Activated naive CD4-positive, alpha-beta T cell treated with anti-CD3 and anti-CD28 coated beads, Interleukin-2, amount 50 U/mL, for 16 hours (primary cell): ENCODE measurements at places on chromosomes 1 and 21.
A peak's percentile ranks its signal among the peaks of the same experiment; 100 is the strongest.

GRCh38 chr21:30354308-30355005 is 6.1 kb upstream of the KRTAP23-1 start:
- DNase-seq = no peak

DNA sequence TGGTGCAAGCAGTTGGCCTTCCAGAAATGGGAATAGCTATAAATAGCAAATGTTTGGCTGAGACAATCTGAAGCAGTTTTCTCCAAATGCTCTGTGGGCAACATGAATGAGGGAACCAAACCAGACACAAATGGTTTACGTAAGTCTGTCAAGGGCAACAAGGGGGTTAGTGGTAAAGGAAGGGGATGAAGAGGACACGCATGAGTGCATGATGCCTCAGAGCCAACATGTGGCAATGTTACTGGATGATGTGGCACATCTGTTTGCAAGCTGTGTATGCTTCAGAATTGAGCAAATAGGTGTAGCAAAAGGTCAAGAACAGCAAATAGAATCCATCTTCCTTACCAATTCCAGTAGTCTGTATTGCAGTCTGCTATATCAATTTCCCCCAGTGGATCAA is 76.3 kb upstream of the LMO4 start:
- DNase-seq = no peak

GRCh38 chr1:2212274-2212531 is 15.9 kb upstream of the SKI start:
- no peak for DNase-seq

GRCh38 chr1:38577385-38577784 is 282.2 kb downstream of the RRAGC start:
- DNase-seq = no peak

- no peak for DNase-seq
Observed at GRCh38 chr21:38958940-38959691, 153.4 kb downstream of the ETS2 start.

- no peak for DNase-seq
Observed at GRCh38 chr1:186002406-186002805, 268.2 kb downstream of the HMCN1 start.

- no peak for DNase-seq
Observed at GRCh38 chr1:200415789-200416593, 6.2 kb upstream of the ZNF281 start.

- no peak for DNase-seq
Observed at GRCh38 chr1:192003295-192004077, 154.8 kb upstream of the RGS18 start.

DNA sequence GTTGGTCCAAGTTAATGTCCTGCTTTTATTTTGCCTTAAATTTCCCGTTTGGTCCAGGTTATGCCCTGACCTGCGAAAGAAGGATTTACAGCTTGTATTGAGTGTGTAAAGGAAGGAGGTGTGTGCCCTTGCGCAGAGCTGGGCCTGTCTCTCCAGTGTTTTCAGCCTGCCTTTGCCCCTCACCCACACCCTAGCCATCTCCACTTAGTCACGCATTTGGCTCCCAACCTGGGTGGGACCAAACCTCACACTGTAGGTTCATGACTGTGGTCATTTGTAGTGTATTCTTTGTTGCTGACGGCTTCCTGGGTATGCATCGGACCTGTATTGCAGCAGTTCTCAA is 572 bp upstream of the SRSF10 start:
- peak; percentile 72 for DNase-seq

DNA sequence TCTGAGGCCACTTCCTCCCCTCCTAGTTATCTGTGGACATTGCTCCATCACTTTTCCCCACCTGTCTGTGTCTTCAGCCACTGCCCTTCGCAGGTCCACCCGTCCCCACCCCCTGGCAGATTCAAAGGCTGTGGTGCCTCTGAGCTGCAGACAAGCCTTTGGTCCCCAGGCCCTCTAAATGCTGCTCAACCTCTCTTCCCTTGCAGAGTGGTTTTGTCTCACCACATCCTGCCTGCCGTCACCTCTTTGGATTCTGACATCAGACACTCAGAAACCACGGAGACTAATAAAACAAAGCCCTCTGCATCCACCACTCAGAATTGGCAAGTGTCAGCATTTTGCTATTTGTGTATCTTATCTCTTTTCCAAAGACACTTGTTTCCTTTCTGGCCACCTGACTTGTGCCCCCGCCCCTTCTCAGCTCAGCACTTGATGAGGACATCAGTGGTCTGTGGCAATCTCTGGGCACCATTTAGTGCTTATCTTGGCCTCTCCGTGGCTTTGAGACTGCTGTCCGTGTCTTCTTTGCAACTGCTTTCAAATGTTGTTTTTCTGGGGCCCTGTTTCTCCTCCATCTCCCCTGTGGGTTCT is 7.7 kb downstream of the CNIH3 start:
- peak; percentile 30 for DNase-seq

- DNase-seq = no peak
Observed at GRCh38 chr1:223815865-223816264, 29.9 kb downstream of the TP53BP2 start.

DNA sequence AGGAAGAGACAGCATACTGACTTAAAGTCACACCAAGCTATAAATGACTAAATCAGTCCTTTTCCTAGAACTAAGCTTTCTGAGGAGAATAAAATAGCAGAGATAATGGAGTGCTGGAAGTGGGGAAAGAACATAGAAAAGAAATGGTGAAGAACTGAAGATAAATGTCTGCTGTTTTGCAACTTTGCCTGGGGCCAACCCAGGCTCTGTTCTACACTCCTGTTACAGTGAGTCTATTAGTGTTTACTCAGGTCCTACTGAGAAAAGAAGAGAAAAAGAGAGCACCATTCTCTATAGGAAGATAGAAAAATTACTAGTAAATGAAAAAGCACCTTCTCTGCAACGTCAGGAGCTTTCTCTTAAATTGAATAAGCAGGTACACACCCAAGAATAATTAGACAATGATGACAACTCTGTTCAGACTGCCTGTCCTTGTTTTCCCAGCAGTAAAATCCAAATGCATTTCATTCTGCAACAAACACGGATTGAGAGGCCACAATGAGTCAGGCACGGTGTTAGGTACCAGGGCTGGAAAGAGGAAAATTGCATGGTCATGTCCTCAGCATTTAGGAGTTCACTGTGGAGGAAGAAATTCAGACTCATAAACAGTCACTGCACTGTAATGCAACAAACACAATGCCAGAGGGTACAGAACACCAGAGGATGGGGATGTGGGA is 139.4 kb upstream of the CAMK1G start:
- no peak for DNase-seq

DNA sequence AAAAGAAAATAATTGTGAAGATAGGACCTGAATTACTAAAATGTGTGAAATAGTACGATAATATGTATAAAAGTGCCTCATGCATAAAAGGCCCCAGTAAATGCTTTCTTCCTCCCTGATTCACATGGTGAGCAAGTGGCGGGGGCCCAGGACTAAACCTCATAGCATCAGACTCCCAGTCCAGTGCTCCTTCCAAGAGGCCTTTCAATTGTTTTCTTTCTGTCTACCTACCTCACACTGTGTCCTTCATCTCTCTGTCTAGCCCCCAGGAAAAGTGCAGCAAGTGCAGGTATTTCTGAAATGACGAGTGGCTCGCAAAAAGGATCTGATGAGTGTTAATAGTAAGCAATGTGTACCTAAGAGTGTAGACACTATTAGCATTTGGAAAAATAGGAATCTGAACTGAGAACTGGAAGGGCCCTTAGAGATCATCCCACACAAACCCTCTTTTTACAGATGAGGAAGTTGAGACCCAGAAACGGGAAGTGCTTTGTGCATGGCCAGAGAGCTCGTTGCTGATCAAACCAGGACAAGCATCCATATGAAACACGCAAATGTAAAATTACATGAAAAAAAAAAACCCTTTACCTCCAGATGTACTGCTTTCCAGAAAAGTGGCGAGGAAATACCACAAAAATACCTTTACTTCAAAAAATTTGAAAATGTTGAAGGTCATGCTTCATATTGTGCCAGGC is 118.2 kb upstream of the HOOK1 start:
- DNase-seq = no peak

DNA sequence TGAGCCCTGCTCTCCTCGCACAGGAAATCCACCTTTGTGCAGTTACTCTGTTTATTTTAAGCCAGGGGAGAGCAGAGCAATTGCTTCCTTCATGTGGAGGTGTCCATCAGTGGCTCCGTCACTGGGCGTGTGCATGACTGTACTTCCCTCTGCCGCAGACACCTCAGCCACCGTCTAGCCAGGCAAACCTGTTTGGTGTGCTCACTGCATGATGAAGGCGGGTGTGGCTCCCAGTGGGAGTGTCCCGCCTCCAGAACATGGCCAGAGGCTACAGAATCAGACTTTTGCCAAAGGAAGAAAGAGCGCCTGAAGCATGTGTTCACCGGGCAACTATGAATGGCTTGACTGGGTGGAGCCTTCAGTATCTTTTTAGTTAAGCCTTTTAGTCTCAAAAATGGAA is 26.1 kb upstream of the LAMC2 start:
- no peak for DNase-seq

- no peak for DNase-seq
Observed at GRCh38 chr1:70979881-70980280, 67.7 kb downstream of the PTGER3 start.

DNA sequence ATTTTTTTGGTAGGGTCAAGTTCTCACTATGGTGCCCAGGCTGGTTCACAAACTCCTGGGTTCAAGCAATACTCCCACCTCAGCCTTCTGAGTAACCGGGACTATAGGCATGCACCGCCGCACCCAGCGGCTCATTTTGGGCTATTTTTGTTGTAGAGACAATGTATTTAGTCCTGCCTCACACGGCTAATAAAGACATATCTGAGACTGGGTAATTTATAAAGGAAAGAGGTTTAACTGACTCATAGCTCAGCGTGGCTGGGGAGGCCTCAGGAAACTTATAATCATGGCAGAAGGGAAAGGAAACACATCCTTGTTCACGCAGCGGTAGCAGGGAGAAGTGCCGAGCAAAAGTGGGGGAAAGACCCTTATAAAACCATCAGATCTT is 4.2 kb downstream of the CELA2A start:
- DNase-seq = no peak

DNA sequence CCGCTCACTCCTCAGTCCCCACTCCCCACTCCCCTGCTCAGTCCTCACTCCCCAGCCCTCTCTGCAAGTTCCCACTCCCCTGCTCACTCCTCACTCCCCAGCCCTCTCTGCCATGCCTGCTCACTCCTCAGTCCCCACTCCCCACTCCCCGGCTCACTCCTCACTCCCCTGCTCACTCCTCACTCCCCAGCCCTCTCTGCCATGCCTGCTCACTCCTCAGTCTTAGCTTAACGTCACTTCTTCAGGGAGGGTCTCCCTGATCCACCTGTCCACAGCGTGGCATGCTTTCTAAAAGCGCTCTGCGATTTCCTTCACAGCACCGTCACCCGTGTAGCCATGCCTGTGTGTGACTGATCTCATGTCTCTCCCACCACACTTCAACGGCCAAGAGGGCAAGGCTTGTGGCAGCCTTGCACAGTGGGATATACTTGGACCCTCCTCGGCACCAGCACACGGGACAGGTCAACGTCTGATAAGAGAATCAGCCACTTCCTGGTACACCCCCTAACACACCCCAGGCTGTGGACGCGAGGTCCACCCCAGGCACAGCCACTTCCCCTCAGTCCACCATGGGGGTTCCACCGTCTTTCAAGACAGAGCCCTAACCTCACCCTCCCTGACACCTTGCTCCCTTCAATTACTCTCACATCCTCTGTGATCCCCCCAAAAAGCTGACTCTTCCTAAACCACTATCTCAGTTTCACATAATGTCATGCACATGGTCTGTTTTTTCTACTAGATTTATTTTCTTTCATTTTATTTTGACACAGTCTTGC is 14.0 kb downstream of the PRDM15 start:
- DNase-seq = no peak

- DNase-seq = no peak
Observed at GRCh38 chr1:182731852-182732575, 47.6 kb upstream of the RGS8 start.

DNA sequence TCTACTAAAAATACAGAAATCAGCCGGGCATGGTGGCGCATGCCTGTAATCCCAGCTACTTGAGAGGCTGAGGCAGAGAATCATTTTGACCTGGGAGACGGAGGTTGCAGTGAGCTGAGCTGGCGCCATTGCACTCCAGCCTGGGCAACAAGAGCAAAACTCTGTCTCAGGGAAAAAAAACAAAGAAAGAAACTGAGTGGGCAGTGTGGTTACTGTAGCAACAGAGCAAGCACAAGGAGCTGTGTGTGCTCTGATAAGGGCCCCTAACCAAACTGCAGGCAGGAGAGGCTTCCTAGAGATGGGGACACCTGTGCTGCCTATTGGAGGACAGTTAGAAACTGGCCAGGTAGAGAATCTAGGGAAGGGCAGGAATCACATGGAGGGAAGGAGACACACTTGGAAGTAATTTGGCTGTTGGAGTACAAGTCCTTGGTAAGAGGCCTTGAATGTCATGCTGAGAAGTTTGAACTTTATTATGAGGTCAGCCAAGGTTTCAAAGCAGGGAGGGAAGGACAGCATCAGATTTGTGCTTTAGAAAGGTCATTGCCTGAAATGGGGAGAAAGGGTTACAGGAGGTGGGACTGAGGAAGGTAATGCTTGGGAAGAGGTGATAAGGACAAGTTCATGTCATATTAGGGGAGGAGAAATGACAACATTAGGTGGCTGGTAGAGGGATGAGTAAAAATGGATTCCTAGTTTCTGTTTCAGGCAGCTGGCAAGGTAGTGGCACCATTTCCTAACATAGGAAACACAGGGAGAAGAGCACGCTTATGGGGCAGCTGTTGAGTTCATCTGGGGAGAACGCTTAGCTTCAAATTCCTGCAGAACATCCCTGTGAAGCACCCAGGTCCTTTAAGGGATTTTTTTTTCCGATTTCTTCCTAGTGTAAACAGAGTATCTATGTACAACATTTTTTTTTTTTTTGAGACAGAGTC is 69.2 kb upstream of the ARTN start:
- no peak for DNase-seq

GRCh38 chr21:28489821-28490350 is 502.8 kb downstream of the LTN1 start:
- DNase-seq = no peak

DNA sequence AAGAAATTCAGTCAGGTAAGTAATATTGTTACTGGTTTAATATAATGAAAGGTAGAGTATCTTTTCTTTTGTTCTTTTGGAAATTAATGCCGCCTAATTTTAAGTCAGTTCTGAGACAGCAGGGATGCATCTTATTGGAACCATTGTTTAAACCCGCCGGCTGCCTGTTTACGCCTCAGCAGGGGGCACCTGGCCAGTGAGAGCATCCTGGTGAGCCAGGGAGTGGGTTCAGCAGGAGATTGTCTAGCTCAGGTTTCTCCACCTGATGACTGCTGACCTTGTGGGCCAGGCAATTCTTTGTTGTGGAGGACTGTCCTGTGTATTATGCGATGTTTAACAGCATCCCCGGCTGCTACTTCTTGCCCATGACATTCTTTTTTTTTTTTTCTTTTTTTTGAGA is 30.2 kb downstream of the CHAF1B start:
- no peak for DNase-seq

- no peak for DNase-seq
Observed at GRCh38 chr1:231973830-231974229, 347.2 kb downstream of the DISC1 start.

GRCh38 chr1:209302779-209303568 is 280.5 kb upstream of the CAMK1G start:
- no peak for DNase-seq

- no peak for DNase-seq
Observed at GRCh38 chr1:182998482-182998881, 24.7 kb upstream of the LAMC1 start.

GRCh38 chr1:37267111-37267835 is 207.1 kb upstream of the ZC3H12A start:
- DNase-seq = no peak

- DNase-seq = no peak
Observed at GRCh38 chr1:27418326-27419185, 26.1 kb downstream of the GPR3 start.

GRCh38 chr1:56908619-56909221 is 54.1 kb downstream of the C8A start:
- no peak for DNase-seq
